Lung (tissue), 17 donors: ENCODE measurements at places on chromosomes 11 and 22. TPM values are rescaled to one million over a fixed set of nuclear protein-coding genes. Genes with fewer than 3 reads are reported as not detected.
A peak's percentile ranks its signal among the peaks of the same experiment; 100 is the strongest.

GRCh38 chr11:97989121-97989520 lies 1031.6 kb upstream of the CNTN5 start:
- no peak for DNase-seq

DNA sequence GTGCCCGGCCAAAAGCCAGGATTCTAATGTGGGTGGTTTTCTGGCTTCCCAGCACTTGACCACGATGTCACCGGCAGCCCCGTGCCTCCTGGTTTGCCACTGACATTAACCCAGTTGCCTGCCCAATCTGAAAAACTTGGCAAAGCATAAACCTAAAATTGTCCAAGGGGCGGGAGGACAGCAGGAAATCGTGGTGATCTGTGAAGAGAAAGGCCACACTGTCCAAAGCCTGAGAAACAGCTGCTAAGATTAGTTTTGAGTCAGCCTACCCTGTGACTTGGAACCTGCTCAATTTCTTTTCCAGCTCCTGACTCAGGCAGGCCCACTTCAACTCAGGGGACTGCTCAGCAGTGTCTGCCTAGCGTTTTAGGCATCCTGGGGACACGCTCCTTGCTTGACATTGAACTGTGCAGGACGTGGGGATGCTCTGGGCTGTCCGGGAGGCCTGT lies 8.2 kb upstream of the F2 start:
- no peak for DNase-seq

DNA sequence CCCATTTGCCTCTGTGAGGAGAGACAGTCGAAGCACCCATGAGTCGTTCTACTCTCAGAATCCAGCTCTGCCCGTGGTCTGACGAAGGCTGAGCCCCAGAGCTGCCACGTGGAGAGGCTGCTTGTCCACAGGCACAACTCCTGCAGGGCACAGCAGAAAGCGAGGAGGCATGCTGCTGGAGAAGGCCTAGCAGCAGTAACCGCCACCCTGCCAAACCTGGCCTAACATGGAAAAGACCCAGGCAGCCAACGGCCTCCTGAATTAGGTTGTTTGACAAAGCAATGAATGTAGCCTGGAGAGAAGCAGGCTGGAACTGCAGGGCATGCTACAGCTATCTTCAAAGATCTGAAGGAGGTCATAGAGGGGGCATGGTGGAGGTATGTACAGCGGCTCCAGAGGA lies 89.7 kb downstream of the SNX19 start:
- no peak for DNase-seq

DNA sequence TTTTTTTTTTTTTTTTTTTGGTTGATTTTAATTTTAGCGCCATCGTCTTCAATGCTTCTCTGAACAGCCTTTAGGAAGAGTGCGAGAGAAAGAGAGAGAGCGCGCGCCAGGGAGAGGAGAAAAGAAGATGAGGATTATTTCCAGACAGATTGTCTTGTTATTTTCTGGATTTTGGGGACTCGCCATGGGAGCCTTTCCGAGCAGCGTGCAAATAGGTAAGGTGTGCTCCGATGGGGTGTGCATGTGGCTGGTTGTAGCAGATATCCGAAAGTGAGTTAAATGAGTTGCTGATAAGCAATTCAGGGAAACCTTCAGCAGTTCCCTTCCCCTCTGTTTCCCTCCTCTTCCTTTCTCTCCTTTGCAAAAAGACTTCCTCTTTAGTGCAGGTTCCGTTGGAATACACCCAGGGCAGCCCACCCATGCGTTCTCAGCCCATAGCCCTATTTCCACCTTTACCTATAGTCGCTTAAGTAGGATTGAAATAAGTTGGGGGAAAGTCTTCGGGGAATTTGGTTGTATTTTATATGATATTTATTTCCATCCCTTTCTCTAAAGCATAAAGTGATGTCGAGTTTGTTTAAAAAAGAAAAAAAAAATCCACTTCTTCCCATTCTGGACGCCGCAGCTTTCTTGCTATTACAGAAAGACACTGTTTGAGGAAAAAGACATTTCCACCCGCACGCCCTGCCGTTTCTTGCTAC lies 1.1 kb downstream of the GRIA4 start:
- no peak for DNase-seq

DNA sequence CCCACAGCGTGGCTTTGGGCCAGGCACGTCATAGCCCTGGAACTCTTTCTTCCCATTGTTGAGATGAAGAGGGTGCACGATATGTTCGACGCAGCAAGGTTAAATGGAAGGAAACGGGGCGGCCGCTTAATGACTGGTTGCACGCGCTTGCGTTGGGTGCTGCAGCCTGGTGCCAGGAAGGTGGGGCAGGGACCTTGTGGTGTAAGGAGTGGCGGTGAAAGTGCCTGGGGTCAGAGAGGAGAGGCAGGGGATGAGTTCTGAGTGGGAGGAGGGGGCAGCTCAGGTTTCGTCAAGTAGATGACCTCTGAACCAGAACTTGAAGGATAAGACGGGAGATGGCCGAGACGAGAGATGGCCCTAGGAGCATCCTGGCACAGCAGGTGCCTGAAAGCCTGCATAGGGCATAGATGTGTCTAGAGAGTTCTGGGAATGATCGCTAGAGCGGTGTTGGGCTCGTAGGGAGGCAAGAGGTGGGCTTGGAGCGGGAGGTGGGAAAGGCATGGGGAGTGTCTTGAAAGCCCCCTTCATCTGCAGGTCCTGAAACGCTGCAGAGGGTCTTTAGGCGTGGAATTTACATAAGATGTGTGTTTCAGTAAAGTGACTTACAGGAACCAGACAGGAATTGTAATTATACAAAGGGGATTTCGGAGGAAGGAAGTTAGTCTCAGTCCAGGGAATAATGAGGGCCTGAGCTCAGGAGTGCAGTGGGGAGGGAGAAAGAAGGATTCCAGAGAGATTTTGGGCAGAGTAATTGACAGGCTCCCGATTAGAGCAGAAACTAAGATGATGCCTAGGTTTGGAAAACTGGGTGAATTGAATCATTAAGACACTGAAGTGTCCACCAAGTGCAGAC lies 43.2 kb upstream of the CLDN5 start:
- DNase-seq, result no peak

DNA sequence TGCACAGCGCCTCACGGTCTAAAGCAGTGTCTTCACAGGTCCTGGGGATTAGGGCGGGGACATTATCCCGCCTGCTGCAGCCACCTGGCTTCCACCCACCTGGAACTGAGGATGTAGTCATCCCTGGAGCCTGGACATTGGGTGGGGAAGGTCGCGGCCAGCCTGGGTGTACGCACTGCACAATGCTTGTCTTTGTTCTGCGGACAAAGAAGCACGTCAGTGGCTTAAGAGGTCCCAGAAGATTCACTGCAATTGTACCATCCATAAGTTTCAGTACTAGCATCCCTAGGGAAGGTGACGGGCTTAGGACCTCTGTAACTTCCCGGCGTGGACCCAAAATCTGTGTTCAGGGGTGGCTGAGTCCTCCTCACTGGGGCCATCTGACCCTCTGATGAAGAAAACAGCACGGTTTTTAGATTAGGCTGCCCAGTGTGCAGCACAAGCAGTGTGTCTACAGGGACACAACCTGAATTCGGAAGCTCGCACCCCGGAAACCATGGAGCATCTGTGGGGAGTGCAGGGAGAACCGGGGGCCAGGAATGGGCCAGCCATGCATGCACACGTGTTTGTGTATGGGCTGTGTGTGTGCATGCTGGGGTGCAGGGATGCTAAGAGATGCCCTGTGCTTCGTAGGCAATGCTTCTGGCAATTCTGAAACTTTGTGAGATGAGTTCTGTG lies 342.6 kb upstream of the B3GAT1 start:
- no peak for DNase-seq

- DNase-seq, result no peak
Observed at GRCh38 chr11:17786824-17787525, 52.4 kb downstream of the KCNC1 start.

- DNase-seq, result no peak
Observed at GRCh38 chr22:48950151-48950915, 877.3 kb downstream of the BRD1 start.

GRCh38 chr11:112797092-112797491 lies 164.1 kb upstream of the NCAM1 start:
- DNase-seq, result peak; percentile 35

The NNMT gene
- total RNA-seq, result 276 TPM

The OR51B4 gene
- total RNA-seq, result not detected

The TMEM121B gene
- total RNA-seq, result 0.67 TPM

The KRTAP5-8 gene
- total RNA-seq, result not detected

The RAG2 gene
- total RNA-seq, result not detected

The ZNF70 gene
- total RNA-seq, result 5.8 TPM

The RAB3IL1 gene
- 8.8 TPM for total RNA-seq

The BLID gene
- total RNA-seq, result 4.5 TPM
